ENCODE measurements at places on chromosomes 4 and X. TPM values are rescaled to one million over a fixed set of nuclear protein-coding genes. Genes with fewer than 3 reads are reported as not detected.
A peak's percentile ranks its signal among the peaks of the same experiment; 100 is the strongest.

DNA sequence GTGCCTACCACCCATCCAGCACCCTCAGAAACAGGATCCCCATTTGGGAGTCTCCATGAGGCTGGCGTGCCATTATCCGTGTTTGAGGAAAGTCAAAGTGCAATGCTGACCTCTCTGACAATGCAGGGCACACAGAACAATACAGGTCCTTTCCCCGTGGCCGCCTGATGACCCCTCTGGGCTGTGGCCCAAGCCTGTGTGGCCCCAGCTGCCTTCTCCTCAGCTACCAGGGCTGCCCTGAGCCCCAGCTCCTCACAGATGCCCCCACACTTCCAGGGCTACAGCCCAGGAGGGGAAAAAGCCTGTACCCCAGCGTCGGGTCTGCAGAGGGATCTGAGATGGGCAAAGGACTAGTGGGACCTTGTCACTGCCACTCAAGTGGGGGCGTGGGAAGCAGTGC, 15.5 kb downstream of the ZFYVE28 start:
- no peaks in the 10 kb centered on the region for H3K36me3 ChIP-seq
- no peak for DNase-seq
- no peak overlapping the region for H3K4me3 ChIP-seq
- peaks cover 22% of the 10 kb centered on the region for H3K4me1 ChIP-seq

DNA sequence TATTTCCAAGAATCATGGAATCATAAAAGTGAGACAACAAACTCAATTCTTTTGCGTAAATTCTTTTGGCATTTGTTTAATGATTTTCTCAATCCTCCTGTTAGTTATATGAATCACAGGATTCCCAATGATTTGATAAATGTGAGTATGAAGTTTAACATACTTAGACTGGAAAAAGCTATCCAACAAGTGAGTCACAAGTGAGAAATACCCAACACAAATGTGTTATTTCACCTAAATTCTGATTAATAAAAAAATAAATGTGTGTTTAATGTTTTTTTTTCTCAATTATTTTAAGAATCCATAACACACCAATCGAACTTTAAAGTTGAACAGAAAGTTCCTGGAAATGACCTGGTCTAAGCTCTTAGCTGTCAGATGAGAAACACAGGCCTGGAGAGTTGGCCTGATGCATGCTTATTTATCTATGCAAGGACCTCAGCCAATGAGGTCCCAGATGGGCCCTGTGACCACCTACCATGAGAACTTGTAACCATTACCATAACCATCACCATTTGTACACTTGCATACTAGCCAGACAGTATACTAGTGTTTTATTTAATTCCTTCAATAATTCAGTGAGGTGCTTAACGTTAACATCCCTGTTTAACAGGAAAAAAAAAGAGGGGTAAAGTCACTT, 386.7 kb downstream of the SPRY1 start:
- no peak overlapping the region for H3K4me3 ChIP-seq
- no peak overlapping the region for H3K27ac ChIP-seq
- DNase-seq, result no peak
- H3K27me3 ChIP-seq, result no peaks in the 10 kb centered on the region

- no peak overlapping the region for H3K4me3 ChIP-seq
- DNase-seq, result no peak
- H3K36me3 ChIP-seq, result no peaks in the 10 kb centered on the region
- no peaks in the 10 kb centered on the region for H3K4me1 ChIP-seq
- no peak overlapping the region for H3K27ac ChIP-seq
These were observed 1233.1 kb downstream of the C4orf33 start for GRCh38 chr4:130329036-130329435.

DNA sequence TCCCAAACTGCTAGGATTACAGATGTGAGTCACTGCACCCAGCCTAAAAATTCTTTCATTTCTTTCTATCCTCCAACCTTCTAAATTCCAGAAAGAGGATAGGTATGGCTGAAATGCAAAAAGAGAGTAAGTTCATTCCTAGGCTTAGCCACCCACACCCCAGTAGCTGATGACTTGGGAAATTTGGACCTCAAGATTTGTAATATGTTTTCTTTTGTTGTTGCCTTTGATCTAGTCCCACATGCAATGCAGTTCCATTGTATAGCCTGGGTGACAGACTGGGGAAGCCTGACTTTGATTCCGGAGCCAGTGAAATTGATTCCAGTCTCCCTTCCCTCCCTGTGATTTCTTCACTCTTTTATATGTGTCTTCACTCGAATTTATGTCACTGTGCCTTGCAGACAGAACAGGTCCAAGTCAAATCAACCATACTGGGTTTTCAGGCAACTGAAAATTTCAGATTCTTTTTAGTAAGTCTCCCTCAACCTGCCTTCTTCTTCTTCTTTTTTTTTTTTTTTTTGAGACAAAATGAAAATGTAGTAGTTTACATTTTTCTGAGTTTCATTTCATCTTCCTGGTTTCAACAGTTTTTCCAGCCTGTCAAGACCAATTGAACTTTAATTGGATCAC, 176.2 kb upstream of the RBPJ start:
- no peak overlapping the region for H3K27ac ChIP-seq
- no peak for DNase-seq
- no peaks in the 10 kb centered on the region for H3K36me3 ChIP-seq
- peaks cover 25% of the 10 kb centered on the region for H3K4me1 ChIP-seq

- H3K4me3 ChIP-seq, result no peak overlapping the region
- no peak overlapping the region for H3K27ac ChIP-seq
- H3K27me3 ChIP-seq, result no peaks in the 10 kb centered on the region
- no peaks in the 10 kb centered on the region for H3K4me1 ChIP-seq
- no peak for DNase-seq
- no peaks in the 10 kb centered on the region for H3K36me3 ChIP-seq
These were observed 2418.6 kb downstream of the ARAP2 start for GRCh38 chr4:33825685-33826084.

DNA sequence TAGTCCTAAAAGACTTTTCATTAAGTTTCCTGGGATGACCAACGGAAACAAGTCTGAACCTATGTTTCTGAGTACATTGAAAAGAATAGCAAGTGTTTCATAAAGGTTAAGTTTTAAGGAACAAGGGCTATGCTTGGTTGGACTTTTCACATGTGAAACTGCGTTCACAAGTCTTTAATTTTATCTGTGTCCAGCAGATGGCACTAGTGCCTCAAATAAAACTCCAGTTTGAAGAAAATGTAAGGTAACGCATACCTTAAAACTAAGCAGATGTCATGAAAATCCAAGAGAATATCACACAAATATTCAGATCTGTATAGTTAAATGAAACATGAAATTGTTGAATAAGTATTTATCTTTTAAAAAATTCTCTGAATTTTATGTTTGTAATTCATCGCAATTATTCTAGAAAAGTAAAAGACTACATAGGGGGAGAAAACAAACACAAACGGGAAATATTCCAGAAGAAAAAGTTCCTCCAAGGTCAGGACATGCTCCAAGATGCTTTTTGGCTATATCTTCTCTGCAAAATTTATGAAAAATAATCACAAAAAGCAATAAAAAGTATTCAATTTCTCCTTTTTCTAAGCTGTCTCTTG, 89.6 kb upstream of the MAD2L1 start:
- H3K4me3 ChIP-seq, result no peak overlapping the region
- DNase-seq, result peak; percentile 32
- H3K4me1 ChIP-seq, result no peaks in the 10 kb centered on the region

DNA sequence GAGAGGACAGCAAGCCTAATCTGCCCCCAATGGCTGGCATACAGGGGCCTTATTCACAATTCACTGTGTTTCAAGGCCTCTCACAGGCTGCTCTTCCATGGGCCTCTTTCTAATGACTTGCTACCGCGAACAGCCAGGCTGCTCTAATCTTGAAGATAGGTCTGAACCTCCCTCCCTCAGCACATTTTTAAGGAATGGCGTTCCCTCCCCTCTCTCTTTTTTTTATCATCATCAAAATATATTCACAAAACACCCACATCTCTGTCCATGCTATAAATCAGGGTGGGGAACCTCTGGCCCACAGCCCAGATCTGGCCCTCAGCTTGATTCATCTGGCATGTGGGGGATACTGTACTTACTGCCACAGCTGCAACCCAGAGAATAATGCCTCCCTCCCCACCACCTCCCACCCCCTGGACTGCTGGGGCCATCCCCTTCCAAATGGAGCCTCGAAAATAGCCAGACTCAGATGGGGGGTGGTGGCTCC, 76.2 kb upstream of the PLAC1 start:
- no peak overlapping the region for H3K27ac ChIP-seq
- no peaks in the 10 kb centered on the region for H3K36me3 ChIP-seq
- H3K27me3 ChIP-seq, result no peaks in the 10 kb centered on the region
- no peak for DNase-seq
- no peak overlapping the region for H3K4me3 ChIP-seq

DNA sequence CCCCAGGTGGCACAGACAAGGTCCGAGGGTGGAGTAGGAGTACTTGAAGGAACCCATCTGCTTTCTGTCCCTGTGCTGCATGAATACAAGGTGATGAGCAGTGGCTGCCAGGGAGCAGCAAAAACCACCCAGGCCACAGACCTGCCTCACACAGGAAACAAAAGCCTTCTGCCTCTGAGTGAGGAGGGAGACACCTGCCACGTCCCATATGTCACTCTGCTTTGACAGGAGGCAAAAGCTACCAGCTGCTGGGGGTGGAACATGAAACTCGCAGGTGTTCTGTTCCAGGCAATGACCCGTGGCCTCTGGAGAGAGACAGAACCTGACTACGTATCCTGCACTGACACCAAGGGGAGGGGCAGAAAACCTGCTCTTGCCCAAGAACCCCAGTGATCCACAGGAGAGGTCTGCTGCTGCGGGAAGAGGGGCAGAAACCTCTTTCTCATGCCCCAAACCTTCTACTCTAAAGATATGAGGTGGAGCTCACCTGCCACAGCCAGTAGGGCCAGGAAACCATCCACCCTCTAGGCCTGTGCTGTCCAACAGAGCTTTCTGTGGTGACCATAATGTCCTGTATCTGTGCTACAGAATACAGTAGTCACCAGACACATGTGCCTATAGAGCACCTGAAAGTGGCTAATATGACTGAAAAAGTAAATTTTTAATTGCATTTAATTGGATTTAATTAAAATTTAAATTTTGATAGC, 172.9 kb downstream of the PRDM5 start:
- DNase-seq, result peak; percentile 12
- H3K4me3 ChIP-seq, result no peak overlapping the region
- H3K27ac ChIP-seq, result no peak overlapping the region
- H3K27me3 ChIP-seq, result no peaks in the 10 kb centered on the region

DNA sequence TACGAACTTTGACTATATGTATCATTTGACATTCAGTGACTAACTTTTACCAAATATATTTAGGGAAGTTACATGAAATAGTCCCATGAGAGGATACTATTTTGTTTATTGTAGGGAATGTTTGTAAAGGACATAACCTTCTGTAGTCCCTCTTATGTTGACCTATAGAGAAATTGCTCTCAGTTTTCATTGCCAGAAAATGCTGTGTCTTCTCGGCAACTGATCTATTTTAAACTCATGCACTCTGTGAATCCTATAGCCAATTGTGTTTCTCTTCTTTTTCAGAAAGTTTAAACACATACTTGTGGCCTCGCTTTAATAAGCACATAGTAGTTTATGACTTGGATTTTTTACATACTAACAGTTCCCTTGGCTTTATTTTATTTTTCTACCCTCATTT, 38.2 kb downstream of the DMP1 start:
- no peak overlapping the region for H3K27ac ChIP-seq
- DNase-seq, result no peak
- no peak overlapping the region for H3K4me3 ChIP-seq

GRCh38 chrX:13688384-13688957, 457 bp upstream of the RAB9A start:
- H3K27me3 ChIP-seq, result no peaks in the 10 kb centered on the region
- H3K27ac ChIP-seq, result peak overlapping the region; percentile 96
- DNase-seq, result no peak
- peaks cover 62% of the 10 kb centered on the region for H3K4me1 ChIP-seq
- peak overlapping the region; percentile 82 for H3K4me3 ChIP-seq

- H3K4me1 ChIP-seq, result peaks cover 13% of the 10 kb centered on the region
- DNase-seq, result no peak
- no peaks in the 10 kb centered on the region for H3K27me3 ChIP-seq
- H3K4me3 ChIP-seq, result no peak overlapping the region
These were observed 3.5 kb upstream of the STS start for GRCh38 chrX:7143941-7144525.

- H3K4me3 ChIP-seq, result no peak overlapping the region
- peaks cover 10% of the 10 kb centered on the region for H3K4me1 ChIP-seq
- H3K36me3 ChIP-seq, result no peaks in the 10 kb centered on the region
- no peak overlapping the region for H3K27ac ChIP-seq
These were observed 81.0 kb downstream of the BCOR start for GRCh38 chrX:40016749-40017148.

The ZDHHC15 gene
- 0.17 TPM for total RNA-seq

The C4orf50 gene
- not detected for total RNA-seq

The F8A3 gene
- 0.43 TPM for total RNA-seq

The RBM46 gene
- not detected for total RNA-seq

The F9 gene
- total RNA-seq, result not detected

The KLHL13 gene
- total RNA-seq, result 1.3 TPM

The TMEM35A gene
- total RNA-seq, result not detected
